Uterine smooth muscle cell (primary cell): ENCODE measurements at places on chromosomes 13 and 19. TPM values are rescaled to one million over a fixed set of nuclear protein-coding genes. Genes with fewer than 3 reads are reported as not detected.

Gene TINCR
- total RNA-seq, result 0.12 and 0.22 TPM in 2 replicates

Gene STX10
- 72.9 and 81.1 TPM in 2 replicates for total RNA-seq

Gene ZNF846
- 7.9 and 14.4 TPM in 2 replicates for total RNA-seq

Gene CPB2
- not detected in 2 replicates for total RNA-seq

Gene SOX1
- total RNA-seq, result not detected in 2 replicates

Gene PTGIR
- total RNA-seq, result 3.7 and 6.2 TPM in 2 replicates

Gene TMEM145
- 0.50 and 0.77 TPM in 2 replicates for total RNA-seq

Gene RNF17
- 0.12 TPM in 1 of 2 replicates, not detected in the other for total RNA-seq

Gene NLRP7
- total RNA-seq, result 0.22 TPM in 1 of 2 replicates, not detected in the other

Gene LRP3
- 22.6 and 35.2 TPM in 2 replicates for total RNA-seq

Gene TMEM272
- total RNA-seq, result not detected in 2 replicates

Gene KISS1R
- not detected in 2 replicates for total RNA-seq

Gene PSG4
- 9.7 and 16.0 TPM in 2 replicates for total RNA-seq

Gene LILRA6
- total RNA-seq, result not detected in 2 replicates

Gene ZNF587B
- 20.5 and 29.8 TPM in 2 replicates for total RNA-seq

Gene TPGS1
- 45.9 and 50.1 TPM in 2 replicates for total RNA-seq

Gene LGALS7B
- total RNA-seq, result 0.55 TPM in 1 of 2 replicates, not detected in the other

Gene PCDH20
- total RNA-seq, result 0.11 TPM in 1 of 2 replicates, not detected in the other

Gene CEACAM4
- total RNA-seq, result not detected in 2 replicates

Gene RNF225
- 0.37 TPM in 1 of 2 replicates, not detected in the other for total RNA-seq

Gene LPAR2
- 0.66 and 0.87 TPM in 2 replicates for total RNA-seq

Gene EEF2
- 2,814 and 3,752 TPM in 2 replicates for total RNA-seq

Gene CD70
- not detected in 2 replicates for total RNA-seq

Gene GNG7
- under 0.01 and 0.37 TPM in 2 replicates for total RNA-seq

Gene CYP2A7
- total RNA-seq, result not detected in 2 replicates

Gene RDH8
- not detected in 2 replicates for total RNA-seq
